ENCODE measurements at places on chromosomes 7 and 10.

DNA sequence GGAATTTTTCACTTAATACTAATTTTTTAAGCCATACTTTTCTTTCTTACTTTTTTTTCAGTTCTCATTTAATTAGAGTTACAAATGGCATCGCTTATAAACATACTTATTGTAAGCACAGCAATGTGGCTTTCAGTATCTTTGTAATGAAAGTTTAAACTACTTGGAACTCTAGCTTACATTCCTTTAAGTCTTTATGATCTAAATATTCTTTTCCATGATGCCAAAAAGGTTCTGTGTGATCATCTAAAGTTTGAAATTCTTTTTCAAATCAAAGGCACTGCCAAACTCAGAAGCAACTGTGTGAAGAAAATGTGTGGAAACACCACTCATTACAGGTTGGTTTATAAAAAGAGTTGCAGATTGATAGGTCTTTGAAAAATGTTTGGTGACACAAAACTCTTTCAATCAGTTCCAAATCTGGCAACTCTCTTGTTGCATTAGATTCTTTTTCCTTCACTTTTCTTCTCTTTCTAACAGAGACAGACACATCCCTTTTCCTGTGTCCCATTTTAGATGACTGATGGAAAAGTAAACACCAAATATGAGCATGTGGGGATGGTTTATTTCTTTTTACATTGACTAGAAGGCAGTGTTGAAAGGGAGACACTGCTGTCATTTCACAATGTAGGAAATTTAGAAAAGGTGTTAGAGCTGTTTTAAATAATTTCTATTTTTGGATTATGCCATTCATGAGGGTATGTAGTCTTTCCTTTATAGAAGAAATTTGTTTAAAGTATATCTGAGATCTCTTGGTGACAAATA is 392.3 kb downstream of the SUGCT start:
- DNase-seq: no peak

DNA sequence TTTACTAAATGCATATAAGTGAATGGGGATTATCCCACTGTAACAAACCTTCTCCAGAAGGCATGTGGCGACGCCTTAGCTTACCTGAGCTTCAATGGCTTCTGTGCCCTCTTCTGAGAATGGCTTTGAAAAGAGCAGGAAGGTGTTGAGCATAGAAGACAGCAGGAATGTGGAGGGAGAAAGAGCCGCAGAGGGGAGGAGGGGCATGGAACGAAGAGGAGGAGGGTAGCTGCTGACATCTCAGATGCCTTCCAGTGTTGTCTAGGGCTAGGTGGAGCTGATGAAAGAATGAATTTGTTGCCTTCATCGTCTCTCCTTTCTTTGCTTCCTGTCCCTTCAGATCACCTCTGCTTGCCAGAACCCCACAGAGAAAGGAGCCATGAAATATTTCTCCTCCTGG is 86.2 kb downstream of the ITIH5 start:
- DNase-seq: no peak

- no peak for DNase-seq
Observed at GRCh38 chr7:104296266-104296665, 32.1 kb upstream of the LHFPL3 start.

DNA sequence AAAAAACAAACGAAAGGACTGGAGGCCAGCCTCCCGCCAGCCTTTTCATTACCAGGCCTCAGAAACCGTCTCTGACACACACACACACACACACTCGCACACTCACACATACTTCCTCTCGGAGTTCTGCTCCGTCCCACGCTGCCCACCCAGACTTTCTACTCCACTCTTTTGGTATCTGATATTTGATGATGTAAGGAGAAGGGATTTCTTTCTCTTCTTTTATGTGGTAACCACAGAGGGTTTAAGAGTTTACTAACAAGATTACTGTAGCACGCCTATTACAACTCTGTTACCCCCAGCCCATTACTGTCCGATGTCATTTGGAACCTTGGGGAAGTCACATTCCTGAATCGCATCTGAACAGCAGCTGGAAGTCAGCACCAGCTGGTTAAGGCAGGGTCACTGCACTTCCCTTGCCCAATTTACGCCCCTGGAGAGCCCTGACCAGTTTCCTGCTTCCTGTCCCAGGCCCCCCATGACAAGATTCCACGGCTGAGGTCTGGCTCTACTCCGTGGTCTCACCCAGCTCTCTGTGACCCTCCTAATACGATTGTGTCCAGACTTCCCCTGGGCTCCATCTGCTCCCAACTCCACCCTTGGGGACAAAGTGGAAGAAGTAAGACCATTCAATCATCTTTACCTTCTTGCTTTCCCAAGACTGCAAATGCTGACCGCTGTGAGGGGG is 1.1 kb downstream of the DENND2A start:
- no peak for DNase-seq

DNA sequence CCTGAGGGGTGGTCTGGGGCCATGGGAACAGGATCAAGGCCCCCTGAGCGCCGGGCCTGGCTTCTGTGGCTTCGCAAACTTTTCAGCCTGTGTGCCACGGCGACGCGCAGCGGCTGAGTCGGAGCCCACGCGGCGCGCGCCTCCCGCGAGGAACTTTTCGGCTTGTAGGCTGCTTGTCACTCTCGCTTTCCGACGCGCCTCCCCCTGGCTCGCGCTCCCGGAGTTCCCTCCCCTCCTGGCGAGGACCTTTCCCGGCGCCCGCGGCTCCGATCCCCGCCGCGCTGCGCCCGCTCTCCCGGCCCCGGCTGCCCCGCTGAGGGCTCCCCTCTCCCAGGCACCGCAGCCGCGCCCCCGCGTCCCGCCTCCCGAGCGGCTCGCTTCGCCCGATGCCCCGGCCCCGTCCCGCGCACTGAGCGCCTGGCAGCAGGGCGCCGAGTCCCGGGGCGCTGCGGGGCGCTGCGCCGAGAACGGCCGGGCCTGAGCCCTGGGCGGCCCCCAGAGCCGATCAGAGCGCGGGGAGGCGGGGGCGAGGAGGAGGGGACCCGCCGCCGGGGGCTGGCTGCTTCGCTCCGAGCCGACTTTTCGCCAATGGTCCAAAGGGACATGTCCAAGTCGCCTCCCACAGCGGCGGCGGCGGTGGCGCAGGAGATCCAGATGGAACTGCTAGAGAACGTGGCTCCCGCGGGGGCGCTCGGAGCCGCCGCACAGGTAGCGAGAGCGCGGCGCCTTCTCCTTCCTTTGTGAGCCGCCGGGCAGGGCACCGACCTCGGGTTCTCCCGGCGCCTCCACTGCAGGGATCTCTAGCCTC is at the start of gene CACNB2:
Gene CACNB2, plus strand, starts transcription at position 276 of the 808 bp plus-strand sequence.
- no peak for DNase-seq

DNA sequence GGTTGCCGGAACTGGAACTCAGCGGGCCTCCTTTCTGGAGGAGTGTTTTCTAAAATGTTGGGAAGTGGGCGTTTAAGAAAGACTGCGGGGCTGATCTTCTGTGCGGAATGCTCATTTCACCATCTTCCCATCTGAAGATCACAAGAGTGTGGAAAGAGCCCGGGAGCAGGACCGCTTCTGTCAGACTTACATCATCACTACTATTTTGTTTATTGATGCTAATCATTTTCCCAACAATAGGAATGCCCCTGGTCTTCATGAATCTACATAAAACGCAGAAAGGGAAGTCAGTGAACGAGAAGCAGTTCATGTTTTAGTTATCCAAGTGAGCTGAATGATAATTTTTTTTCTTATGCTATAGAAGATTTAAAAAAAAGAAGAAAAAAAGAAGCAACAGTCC is 447.8 kb upstream of the MKI67 start:
- no peak for DNase-seq

- DNase-seq: no peak
Observed at GRCh38 chr7:15577600-15577999, 15.8 kb upstream of the AGMO start.

DNA sequence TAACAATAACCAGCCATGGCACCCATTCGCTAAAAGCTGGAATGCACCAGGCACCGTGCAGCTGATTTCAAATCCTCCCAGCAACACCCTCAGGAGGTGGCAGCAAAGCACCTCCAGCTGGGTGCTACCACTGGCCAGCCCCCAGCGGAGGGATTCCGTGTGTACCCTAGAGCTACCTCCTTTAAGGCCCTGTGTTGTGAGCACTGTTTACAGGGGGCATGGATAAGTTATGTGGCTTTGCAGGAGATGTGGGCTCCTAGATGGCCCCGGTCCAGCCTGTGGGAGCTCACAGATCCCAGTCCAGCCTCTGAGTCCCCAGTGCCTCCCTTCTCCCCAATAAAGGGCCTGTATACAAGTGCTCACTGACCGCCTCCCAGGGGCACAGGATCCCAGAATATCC is 27.1 kb downstream of the TNRC18 start:
- no peak for DNase-seq

- DNase-seq: no peak
Observed at GRCh38 chr7:120502132-120502531, 229.2 kb downstream of the KCND2 start.

GRCh38 chr7:85554236-85555178 is 367.7 kb upstream of the SEMA3D start:
- DNase-seq: peak; percentile 99

DNA sequence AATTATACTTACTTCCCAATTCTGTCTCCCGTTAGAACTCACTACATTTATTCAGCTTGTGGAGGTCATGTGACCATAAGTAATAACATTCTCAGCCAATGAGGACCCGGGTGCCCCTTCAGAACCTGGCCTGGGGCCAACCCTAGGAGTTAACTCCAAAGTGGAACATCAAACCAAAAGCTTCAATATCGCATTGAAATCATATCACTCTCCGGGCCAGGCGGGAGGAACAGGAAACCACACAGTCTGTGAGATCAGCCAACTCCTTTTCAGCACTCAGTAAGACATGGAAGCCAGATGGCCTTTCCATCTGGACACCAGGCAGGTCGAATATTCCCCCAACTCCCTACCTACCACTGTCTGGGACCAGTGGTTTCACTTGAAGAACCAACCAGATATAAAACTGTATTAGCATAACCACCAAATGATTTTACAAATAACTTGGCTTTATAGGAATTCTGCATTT is 5.5 kb downstream of the CREB3L2 start:
- no peak for DNase-seq

GRCh38 chr10:104288355-104288754 is 19.4 kb downstream of the GSTO2 start:
- no peak for DNase-seq

- no peak for DNase-seq
Observed at GRCh38 chr10:133190225-133190624, 30.2 kb downstream of the KNDC1 start.

GRCh38 chr10:50398381-50398780 is 147.1 kb upstream of the ASAH2 start:
- DNase-seq: no peak

- DNase-seq: no peak
Observed at GRCh38 chr7:145481985-145482384, 634.6 kb upstream of the CNTNAP2 start.

DNA sequence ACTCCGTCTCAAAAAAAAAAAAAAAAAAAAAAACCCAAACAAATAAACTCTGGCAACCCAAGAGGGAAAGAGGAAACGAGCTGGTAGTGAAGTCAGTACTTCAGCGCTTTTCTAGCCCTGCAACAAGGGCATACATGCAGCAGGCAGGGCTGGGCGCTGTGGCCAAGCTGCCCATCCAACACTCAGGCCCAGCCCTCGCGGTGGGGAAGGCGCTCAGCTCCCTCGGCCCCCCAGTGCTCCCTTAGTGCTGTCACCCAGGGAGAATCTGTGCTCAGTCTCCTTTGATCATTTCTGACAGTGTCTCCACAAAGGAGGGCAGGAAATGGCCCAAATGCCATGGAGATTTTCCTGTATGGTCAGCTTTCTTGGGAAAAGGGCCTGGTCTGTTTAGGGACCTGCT is 97.2 kb downstream of the SMURF1 start:
- DNase-seq: no peak

DNA sequence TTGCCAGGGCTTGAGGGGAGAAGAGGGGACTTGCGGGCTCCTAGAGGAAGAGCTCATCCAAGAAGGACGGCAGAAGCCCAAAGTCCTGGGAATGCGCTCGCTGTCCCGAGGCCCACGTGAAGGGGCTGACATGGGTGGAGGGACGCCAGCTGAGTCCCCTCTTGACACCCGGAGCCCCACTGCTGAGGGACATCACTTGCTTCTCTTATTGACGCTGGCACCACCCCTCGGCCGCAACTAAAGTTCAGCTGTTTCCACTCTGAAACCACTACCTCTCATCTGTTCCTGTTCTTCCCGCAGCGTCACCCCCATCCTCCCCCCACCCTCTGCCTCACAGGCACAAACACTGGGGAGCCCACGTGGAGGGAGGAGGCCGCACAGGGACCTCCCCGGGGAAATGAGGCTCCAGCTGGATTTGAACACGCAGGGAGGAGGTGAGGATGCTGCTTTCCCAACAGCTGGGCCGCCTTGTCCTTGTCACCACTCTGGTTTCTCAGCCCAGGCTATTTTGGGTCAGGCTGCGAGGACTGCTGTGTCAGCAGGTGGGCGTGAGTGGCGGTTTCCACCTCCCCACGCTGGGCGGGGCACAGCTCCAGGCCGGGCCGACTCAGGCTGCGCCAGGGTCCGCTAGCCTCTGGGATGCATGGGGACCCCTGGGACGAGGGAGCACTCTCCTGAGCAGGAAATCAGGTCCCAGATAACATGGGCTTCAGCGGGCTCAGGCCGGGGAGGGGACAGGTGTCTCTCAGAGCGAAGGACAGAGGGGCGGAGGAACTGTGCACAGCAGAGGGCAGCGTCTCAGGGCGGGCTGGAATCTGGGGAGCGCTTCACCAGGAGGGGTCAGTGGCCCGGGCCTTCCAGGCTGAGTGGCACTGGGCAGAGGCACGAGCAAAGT is 156.3 kb downstream of the ZNF248 start:
- no peak for DNase-seq

- no peak for DNase-seq
Observed at GRCh38 chr7:122618585-122619189, 80.2 kb downstream of the RNF133 start.

GRCh38 chr7:137755427-137755826 is 91.3 kb downstream of the DGKI start:
- DNase-seq: no peak

GRCh38 chr10:116444527-116445142 is 17.0 kb downstream of the PNLIPRP3 start:
- DNase-seq: peak; percentile 28

DNA sequence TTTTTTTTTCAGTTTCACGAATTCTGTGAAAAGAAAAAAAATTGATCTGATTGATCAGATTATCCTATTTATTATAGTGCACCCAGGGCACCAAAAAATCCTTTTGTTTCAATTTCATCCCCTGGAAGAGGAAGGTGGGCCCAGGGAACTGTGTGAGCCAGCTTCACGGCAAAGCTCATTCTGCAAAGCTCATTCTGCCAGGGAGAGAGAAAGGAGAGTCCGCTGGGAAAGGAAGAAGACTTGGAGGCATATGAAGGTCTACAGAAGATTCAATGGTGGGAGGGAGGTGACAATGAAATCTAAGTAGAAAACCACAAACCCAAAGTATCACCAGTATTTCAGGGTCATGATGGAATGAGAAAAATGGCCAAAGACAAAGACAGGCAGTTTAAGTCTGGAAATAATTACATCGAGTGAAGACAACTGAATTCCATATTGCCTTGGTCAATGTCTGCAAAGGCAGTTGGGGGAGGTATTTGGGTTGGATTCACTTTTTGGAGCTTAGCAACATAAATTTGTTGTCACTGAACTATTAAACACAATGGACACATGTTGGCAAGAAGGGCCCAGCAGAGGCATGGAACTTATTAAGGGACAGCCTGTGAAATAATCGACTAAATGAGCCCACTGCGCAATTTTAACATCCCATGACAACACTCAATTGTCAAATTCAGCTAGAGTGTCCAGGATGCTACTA is 587.8 kb upstream of the MKI67 start:
- no peak for DNase-seq
